ENCODE measurements at places on chromosomes 3 and 15.

GRCh38 chr3:141887051-141887450 is 10.6 kb downstream of the ATP1B3 start:
- DNase-seq = no peak

- no peak for DNase-seq
These were observed 28.6 kb upstream of the SEMA3F start for GRCh38 chr3:50126287-50127211.

- no peak for DNase-seq
These were observed 79.9 kb upstream of the PEX5L start for GRCh38 chr3:180116658-180117057.

GRCh38 chr3:50015918-50016317 is 72.8 kb upstream of the RBM5 start:
- no peak for DNase-seq

GRCh38 chr3:187002915-187003314 is 72.6 kb downstream of the ST6GAL1 start:
- no peak for DNase-seq

GRCh38 chr15:101019366-101019896 is 100.3 kb downstream of the LRRK1 start:
- no peak for DNase-seq

DNA sequence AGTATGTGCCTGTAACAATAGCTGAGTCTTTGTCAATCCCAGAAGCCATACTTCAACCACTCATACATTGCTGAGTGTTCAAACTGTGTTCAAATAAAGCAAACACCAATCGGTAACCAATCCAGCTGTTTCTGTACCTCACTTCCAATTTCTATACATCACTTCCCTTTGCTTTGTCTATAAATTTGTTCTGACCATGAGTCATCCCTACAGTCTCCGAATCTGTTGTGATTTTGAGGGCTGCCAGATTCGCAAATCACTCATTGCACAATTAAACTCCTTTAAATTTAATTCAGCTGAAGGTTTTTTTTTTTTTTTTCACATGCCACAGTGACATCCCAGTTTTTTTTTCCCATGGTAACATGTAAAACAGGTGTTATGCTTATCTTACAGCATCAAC is 870.3 kb downstream of the NAALADL2 start:
- DNase-seq = no peak

GRCh38 chr3:130341882-130342281 is 3.6 kb upstream of the COL6A5 start:
- DNase-seq = no peak

- DNase-seq = peak; percentile 55
These were observed 160.9 kb downstream of the SMAD6 start for GRCh38 chr15:66862940-66863335.

DNA sequence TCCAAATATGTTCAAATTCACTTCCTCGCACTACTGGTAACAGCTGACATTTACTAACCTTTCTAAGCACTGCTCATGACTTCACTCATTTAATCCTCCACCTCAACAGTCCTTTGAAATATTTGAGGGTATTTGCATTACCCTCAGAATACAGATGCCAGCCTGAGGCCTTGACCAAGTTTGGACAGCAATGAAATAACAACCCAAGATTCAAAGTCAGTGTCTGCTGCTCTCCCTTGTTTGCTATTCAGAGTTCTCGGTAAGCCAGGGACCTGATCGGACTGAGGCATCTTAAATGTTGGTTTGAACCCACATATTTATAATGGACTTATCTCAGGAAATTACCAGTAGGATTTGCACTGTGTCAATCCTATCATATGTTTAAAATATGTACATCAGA is 19.9 kb upstream of the SNRK start:
- no peak for DNase-seq

- DNase-seq = no peak
These were observed 86.9 kb upstream of the UBE2E2 start for GRCh38 chr3:23116081-23116837.

- DNase-seq = no peak
These were observed 154.5 kb downstream of the TMCO5A start for GRCh38 chr15:38088971-38089370.

GRCh38 chr3:12891985-12892839 is 50.8 kb upstream of the RPL32 start:
- DNase-seq = peak; percentile 49

DNA sequence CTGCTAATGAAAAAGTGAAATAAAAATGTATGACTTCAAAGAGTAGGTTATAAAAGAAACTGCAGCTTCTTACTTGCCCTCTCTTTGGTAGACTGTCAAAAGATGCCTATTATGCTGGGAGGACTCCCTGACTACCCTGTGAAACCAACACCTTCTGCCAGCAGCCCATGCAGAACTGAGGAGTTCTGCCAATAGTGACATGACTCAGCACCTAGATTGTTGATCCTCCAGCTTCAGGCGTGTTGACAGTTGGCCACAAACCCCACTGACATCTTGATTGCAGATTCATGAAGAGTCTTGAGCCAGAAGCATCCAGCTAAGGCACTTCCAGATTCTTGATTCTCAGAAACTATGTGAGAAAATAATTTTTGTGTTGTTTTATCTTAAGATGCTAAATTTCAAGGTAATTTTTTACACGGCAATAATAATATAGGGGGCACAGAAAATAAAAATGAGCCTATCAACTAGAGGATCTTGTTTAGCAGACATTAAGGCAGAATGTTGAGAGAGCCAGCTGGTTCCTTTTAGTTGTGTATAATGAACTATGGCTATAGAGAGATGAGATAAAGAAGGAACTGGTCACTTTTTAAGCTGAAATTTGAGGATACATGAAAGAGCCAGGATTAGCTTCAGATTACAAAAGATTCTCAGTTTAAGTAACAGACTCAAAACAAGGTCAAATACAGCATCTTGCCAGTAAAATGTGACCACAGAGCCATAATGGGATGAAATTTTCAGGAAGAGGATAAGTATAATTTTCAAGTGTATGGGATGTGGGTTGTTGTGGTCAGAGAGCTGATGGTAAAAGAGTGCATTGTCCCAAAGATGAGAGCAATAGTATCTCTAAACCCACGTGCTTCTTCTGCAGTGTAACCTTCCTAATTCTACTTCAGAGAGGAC is 588.7 kb upstream of the CBLB start:
- peak; percentile 93 for DNase-seq

DNA sequence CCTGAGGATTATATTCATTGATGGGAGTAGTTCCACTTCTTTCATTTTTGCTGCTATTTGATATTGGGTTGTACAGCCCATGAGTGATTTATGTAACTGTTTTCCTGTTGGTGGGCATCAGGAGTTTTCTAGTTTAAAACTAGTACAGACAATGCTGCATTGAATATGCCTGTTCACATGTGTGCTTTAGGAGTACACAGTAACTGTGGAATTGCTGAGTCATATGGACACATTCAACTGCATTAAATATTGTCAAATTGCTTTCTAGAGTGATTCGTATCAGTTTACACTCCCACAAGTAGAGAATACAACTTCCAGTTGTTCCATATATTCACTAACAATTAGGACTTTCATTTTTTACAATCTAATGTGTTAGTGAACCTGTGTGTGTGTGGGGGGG is 59.8 kb upstream of the THSD4 start:
- no peak for DNase-seq

GRCh38 chr15:93110502-93111040 is 21.6 kb upstream of the RGMA start:
- no peak for DNase-seq

DNA sequence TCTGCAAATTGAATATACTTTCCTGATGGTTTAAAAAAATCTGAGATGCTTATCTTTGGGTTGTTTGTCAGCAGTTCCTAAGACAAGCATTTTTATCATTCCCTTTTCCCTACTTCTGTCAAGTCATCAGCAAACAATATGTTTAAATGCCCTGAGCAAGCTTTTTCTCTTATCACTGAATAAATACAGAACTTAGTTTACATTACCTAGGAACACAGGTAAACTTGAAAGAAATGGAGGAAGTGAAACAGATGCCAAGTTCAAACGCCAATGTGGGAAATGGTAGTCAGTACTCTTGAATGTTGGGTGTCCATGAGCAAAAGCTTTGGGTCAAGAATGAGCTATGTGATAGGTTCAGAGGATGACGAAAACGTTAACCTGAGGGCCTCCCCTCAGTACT is 17.2 kb upstream of the TCAIM start:
- DNase-seq = no peak

GRCh38 chr3:195032106-195032759 is 238.7 kb downstream of the XXYLT1 start:
- no peak for DNase-seq

- no peak for DNase-seq
These were observed 3.2 kb downstream of the LAMP3 start for GRCh38 chr3:183159333-183159732.

GRCh38 chr3:184500344-184500923 is 61.2 kb upstream of the EPHB3 start:
- DNase-seq = no peak

- no peak for DNase-seq
These were observed 590 bp downstream of the POLG start for GRCh38 chr15:89333959-89334509.

GRCh38 chr15:35545824-35546510 is at the start of gene DPH6:
Gene DPH6, minus strand, starts transcription at chr15:35546165. Its CDS starts 24 bp downstream, at chr15:35546141.
- no peak for DNase-seq

GRCh38 chr3:136495213-136495612 is 245.1 kb downstream of the PCCB start:
- DNase-seq = no peak

GRCh38 chr15:50192164-50192563 is 10.2 kb downstream of the SLC27A2 start:
- no peak for DNase-seq

GRCh38 chr3:68997887-68998286 is 15.6 kb downstream of the EOGT start:
- no peak for DNase-seq

GRCh38 chr3:197368330-197368729 is 69.9 kb upstream of the DLG1 start:
- DNase-seq = no peak

GRCh38 chr3:108847187-108847586 is 24.6 kb downstream of the TRAT1 start:
- DNase-seq = no peak

DNA sequence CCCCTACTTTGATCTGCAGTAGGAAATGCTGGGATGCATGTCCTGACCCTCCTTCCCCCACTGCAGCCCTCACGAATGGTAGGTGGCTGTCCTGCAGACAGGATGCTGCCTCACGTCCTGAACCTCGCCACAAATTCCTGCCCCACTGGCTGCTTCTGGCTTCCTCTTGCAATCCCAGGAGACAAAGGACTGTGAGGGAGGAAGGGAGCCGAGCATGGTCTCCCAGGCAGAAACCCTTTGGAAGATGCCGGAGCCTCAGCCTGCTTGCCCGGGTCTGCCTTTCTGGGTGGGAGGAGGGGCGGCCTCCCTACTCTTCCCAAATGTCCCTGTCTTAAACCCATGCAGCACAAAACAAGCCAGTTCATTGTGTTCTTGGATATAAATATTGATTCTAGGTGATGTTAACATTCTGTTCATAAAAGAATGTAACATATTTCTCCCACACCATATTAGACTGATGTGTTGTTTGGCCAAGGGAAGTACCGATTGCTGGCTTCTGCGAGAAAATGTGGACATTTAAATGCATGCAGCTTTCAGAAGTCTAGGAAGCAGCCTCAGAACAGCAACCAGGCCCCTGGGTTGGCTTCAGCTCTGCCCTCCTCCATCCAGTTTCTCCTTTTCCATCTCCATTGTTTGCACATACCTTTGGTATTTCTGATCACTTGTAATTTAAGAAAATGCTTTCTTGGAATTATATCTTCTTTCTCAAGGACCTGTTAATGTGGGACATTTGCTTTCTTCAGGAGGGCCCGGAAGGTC is 75.3 kb downstream of the HMG20A start:
- no peak for DNase-seq

DNA sequence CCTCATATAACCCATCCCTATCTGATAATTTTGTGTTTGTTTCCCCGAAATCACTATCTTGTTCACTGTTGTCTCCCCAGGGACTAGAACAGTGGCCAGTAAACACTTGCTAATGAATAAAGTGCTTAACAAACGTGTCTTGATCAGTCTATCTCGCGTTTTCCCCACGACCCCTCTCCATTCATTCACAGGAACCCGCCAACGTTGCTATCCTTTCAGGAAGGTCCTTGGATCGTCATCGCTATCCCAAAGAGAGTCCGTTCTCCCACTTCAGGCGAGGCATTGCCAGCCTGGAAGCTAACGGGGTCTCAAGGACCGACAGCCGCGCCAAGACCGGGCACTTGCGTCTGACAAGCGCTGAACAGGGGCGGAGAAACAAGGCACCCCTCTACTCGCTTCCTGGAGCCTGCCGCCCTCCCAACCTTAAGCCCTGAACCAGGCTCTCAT is 344 bp downstream of the LINS1 start:
- DNase-seq = no peak

DNA sequence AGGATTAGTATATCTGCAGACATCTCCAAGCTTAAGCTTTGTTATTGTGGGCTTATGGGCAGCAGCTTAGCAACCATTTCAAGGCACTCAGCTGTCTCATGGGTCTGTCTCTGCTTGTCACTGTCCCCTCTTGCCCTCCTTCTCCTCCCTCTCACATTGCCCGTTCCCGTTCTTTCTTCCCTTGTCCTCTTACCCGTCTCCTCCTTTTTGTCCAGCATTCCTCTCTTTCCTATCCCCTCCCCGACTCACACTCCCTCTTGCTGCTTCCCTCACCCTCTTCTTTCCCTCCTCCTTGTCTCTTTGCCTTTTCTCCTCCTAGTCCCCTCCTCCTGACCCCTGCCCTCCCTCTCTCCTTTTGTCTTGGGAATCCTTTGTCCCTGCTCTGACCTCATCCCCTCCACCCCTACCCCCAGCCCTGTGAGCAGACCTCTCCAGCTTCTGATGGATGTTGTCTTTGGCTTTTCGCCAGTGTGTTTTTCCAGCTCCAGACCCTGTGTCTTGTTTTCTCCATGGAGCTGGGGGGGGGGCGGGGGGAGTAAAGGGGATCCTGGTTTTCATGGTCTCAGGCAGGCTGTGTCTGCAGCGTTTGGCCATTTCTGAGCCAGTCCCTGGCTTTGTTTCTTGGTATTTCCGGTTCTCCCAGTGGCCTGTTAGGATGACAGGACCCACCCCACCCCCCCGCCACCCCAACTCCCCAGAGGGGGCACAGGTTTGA is 47.9 kb upstream of the TRAK1 start:
- no peak for DNase-seq

GRCh38 chr15:81047928-81048327 is 47.2 kb downstream of the TLNRD1 start:
- DNase-seq = peak; percentile 31

DNA sequence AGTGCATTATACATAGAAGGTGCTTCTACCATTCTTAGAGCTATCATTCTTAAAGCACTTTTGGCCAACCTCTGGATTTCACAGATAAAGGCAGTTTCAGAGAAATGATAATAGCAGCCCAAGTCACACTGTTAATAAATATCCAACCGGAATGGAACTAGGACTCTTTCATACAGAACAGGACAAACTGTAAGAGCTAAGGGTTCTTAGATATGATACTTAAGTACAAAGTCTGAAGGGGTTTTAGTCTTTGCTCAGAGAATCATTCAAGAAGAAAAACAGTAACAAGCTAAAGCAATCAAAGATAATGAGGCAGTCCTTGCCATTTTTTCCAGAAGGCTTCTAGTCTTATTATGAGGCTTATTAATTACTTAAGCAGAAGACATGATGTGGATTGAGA is 239.0 kb downstream of the ERC2 start:
- DNase-seq = no peak

All from astrocyte of the cerebellum (primary cell).